Memory B cell (primary cell): ENCODE measurements at places on chromosomes 2 and 18.

GRCh38 chr2:15920696-15921095, 19.7 kb upstream of the MYCN start:
- no peak for DNase-seq

DNA sequence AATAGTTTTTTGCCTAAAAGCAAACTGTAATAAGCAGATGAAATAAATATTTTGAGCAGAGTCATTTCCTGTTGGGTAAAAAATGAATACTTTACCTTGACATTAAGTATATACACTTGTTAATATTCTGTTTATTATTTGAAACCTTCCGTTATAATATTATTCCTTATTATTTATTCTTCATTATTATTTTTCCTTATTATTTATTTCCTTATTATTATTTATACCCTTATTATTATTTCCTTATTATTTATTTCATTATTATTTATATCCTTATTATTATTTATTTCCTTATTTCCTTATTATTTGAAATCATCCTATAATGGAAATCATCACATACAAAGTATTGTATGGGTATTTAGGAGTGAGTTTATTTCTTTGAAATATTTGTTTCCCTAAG, 232.2 kb upstream of the RBBP8 start:
- no peak for DNase-seq

- no peak for DNase-seq
Measured at GRCh38 chr18:61922435-61922834, 29.6 kb upstream of the RNF152 start.

DNA sequence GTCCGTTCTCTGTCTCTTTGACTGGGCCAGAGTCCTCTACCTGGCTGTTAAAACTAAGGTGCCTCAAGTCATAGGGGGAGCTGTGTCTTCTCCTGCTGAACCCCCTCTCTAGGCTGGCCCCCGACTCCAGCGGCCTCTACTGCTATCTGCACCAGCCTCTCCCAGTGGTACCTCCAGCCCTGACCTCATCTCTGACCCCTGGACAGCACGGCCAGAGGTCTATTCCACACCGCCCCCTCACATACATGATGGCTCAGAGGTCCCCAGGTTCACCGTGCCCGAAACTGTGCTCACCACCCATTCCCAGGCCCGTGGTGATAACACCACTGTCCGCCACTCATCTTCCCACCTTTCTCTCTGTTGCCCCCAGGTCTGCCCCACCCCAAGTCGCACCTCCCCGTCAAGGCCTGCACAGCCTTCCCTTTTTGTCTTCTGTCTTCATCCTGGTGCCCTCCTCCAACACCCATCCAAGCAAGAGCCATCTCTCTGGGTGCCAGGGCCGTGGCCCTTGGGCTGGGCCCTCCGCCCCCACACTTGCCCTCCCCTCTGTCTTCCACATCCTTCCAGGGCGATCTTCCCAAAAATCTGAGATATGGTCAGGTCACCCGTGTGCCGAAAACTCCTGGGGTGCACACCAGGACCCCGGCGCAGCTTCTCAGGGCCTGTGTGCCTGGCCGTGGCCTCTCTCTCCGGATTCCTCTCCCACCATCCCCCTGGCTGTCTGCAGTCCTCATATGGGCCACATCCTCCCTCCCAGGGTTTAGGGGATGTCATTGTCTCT, 134.4 kb upstream of the ID2 start:
- DNase-seq = no peak

DNA sequence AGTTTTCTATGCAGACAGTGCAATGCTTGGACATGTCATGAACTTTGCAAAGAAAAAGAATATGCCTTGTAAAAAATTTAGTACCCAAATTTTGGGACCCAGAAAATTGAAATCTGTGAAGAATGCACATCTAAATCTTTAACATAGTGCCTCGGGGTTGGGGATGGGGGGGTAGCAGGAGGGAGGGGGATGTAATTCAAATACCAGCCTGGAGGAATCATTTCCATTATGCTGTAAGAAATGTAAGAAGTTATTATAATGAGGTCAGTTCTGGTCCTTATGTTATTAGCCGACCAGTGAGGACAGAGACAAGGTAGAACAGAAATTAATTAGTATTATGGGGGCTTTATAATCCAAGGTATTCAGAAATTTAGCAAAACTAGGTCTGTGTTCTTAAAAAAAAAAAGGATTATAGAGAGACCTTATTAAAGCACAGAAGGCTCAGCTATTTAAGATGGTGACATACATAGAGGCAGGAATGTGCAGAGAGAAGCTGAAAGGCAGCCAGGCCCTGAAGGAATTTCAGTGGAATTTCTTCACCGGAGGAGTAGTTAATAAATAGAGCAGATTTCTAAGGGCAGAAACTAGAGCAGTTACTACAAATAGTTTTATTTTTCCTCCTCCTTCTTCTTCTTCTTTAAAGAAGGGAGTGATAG, 89.0 kb upstream of the RBMS1 start:
- no peak for DNase-seq
